ENCODE measurements at places on chromosomes 3 and 15.

GRCh38 chr3:43177085-43177484 lies 71.2 kb upstream of the POMGNT2 start:
- peak; percentile 24 for DNase-seq

- DNase-seq: no peak
Observed at GRCh38 chr3:113125951-113126350, 85.4 kb upstream of the BOC start.

DNA sequence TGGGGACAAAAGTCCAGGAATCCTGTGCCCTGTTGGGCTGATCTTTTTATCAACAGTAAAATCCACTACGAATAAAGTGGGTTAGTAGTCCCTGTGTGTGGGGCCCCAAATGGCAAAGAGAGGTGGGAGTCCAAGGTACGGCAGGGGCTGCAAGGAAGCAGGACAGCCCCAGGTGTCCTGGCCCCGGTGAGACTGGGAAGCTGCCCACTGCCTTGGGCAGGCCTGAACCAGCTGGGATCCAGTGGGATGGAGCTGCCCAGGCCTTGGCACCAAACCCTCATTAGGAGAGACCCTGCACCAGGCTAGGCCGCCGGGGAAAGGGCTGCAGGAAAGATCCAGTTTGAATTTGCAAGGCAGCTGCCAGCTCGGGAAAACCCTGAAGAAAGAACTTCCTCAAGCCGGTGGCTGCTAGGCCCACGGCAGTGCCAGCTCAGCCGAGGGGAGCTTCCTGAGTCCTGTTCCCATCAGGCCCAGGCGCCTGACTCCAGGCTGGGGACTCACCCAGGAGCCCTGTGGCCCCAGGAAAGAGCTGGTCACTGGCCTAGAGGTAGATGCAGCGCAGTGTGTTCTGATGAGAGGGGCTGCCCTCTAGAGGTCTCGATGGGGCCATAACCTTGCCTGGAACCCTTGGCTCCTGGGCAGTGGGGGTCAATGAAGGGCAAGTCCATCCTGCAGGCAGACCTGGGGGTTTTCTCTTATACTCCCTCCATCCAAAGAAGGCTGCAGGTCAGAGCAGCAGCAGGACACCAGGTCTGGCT lies 14.4 kb upstream of the GNAI2 start:
- DNase-seq: peak; percentile 74

DNA sequence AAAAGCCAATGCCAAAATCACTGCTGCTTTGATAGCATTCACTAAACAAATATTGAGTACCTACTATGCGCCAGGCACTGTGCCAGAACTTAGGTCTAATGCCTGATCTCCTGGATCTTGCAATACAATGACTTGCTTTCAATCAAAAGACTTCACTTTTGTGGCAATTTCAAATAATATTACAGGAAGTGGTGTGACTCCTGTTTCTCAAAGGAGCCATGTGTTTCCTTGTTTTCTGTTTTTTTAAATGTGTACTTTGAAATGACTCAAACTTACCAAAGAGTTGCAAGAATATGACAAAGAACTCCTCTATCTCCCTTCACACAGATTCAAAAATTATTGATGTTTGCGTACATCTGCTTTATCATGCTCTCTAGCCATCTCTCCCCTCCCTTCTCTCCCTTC lies 18.3 kb downstream of the OSBPL10 start:
- no peak for DNase-seq

DNA sequence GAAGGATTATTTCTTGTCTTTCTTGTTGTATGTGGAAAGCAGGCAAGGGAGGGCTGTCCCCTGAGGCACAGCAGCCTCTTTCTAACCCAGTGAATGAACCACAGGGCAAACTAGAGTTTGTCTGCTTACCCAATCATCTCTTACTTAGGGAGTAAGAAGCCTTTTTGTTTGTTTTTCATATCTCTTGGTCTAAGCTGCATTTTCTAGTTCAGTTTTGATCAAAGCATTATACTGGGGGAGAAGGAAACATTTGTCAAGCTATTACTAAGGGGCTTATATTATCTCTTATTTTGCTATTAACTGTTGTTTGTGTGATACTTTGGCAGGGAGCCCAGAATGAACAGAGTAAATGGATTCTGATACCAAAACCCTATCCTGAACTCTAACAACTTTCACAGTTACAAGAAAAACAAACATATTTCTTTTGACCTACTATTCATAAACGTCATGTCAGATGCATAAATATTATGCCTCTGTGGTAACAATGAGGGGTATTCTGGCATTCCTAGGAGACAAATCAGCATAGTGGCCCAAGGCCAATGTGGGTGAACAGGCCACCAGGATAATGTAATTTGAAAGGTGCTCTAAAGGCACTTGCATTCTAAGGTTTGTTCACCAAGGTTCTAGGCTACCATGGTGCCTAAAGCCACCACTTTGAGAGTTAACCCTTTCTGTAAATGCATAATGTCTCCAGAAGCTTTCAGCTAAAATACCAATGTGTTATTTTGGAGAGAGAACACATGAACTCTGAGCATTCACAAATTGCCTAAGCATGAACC lies 271.6 kb upstream of the ZPLD1 start:
- peak; percentile 67 for DNase-seq

DNA sequence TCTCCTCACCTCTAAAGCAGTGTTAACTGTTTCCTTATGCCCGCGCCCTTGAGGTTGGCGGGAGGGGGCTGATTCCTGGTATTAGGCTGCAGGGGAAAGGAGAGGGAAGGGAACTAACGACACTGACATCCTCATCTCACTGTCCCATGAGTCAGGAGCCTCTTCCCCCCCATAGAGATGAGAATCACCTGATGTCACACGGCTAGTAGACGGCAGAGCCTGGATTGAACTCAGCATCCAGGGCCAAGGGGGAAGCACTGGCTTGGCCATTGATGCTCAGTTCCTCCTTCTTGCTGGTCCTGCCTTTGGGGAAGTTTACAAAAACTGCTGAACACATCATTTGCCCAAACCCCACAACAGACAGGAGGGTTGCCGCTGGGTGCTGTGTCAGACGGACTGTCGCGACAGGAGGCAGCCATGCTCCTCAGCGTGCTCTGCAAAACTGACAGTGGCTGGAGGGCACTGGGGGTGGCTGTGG lies 38.5 kb downstream of the IDH2 start:
- DNase-seq: peak; percentile 59

- DNase-seq: no peak
Observed at GRCh38 chr3:138398791-138399575, 35.4 kb upstream of the ESYT3 start.

DNA sequence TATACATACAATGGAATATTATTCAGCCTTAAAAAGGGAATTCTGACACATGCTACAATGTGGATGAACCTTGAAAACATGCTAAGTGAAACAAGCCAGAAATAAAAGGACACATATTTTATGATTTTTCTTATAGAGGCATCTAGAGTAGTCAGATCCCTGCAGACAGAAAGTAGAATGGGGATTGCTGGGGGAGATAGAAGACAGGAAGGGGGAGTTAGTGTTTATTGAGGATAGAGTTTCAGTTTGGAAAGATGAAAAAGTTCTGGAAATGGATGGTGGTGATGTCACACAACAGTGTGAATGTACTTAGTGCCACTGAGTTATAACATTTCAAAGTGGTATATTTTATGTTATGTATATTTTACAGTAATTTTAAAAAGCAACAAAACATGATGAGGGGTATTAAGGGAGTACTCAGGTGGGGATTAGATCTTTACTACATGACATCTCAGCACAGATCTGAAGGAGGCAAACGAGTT lies 4.7 kb downstream of the ITPR1 start:
- no peak for DNase-seq

GRCh38 chr3:142706321-142707127 lies 17.3 kb upstream of the TRPC1 start:
- no peak for DNase-seq

DNA sequence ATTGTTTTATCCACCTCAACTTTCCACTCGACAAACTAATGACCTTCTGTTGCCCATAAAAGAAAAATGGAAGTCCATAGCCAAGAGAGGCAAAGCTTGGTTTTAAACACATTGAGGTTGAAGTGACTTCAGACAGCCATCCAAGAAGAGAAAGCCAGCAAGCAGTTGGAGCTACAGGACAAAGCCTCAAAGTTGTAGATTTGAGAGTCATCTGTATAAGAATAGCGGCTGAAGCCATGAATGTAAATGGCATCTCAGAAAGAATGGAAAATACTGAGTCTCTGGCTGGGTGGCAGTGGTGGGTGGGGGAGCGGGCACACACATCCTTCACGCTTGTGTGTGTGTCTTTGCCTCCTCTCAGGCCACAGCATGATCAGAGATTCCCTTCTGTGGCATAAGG lies 124.1 kb upstream of the CHRM5 start:
- DNase-seq: no peak

DNA sequence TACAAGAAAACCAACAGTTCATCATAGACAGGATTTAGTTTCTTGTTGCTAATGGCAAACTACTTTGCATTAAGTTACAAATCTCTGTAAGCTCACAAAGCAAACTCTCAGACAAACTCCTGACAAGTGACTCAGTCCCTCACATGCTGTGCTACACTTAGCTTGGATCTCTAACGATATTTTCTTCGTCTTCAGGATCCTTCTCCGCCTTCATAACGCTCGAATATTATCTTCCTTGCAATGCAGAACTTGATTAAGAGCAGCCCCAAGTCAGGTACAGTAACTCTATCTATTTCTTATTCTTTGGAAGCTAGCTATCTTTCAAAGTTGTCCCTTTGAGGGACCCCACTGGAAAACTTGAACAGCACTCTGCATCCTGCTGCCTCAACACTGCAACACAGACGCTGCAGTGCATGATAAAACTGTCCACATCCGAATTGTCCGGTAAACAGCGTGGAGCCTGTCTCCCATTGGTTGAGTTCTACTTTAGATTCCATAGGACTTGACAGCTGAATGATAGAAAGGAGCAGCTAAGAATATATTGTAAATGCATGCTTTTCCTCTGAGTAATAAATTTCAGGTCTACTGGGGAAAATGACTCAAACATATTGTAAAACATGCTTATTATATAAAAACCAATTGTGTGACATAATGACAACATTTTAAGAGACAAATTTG lies 61.3 kb downstream of the UACA start:
- DNase-seq: peak; percentile 55

GRCh38 chr3:169545606-169546005 lies 117.9 kb downstream of the MECOM start:
- DNase-seq: no peak

- no peak for DNase-seq
Observed at GRCh38 chr3:140250945-140251344, 316.0 kb downstream of the CLSTN2 start.

DNA sequence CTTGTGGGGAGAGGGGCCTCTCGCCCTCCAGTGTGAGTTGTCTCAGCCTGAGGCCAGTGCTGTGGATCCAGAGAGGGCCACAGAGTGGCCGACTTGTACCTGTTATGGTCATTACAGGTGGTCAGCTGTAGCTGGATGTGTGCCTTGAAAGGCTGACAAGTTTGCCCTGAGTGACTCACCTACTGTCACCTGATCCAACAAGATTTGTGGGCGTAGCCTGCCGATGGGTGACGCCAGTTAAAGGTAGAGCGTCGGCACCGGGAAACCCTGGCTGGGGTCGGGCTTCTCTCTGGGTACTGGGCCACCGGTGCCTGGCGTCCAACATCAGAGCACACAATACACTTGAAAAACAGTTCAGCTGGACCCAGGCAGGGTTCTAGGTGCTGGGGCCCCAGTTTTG lies 2.8 kb upstream of the ISG20 start:
- peak; percentile 87 for DNase-seq

DNA sequence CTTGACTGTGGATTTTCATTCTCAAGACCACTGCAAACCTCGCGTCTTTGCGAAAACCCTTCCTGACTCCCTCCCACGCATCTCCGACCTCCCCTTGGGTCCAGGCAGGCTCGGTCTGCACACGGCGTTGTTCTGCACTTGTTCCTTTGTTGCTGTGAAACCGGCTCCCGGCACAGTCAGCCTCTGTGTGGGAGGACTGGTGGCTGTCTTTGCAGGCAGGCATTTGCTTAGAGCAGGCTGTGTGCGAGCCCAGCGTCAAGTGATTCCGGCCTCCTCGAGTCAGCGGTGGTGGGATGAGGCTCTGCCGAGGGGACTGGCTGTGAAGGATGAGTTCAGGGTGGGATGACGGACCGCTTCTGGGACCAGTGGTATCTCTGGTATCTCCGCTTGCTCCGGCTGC lies 102.6 kb upstream of the ROPN1 start:
- DNase-seq: no peak

DNA sequence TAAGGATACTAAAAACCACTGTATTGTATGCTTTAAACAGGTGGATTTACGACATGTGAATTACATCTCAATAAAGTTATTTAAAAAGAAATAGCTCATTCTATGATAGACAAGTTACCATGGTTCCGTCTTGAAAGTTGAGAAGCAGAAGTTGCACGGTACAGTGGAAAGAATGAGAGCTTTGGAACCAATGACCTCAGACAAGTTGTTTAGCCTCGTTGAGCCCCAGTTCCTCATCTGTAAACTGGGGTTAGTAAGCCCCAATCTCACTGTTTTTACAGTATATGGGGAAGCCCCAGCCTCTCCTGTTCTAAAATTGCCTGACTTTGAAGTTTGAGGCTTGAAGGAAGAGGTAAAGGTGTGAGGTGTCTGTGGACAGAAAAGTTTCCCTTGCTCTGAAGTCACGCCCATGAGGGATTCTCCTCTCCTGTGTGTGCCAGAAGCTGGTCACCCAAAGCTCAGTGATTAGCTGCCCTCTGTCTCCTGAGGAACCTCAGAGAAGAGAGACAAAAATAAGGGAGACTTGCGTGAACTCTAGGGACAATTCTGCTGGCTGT lies 10.0 kb downstream of the CRYGS start:
- DNase-seq: no peak

DNA sequence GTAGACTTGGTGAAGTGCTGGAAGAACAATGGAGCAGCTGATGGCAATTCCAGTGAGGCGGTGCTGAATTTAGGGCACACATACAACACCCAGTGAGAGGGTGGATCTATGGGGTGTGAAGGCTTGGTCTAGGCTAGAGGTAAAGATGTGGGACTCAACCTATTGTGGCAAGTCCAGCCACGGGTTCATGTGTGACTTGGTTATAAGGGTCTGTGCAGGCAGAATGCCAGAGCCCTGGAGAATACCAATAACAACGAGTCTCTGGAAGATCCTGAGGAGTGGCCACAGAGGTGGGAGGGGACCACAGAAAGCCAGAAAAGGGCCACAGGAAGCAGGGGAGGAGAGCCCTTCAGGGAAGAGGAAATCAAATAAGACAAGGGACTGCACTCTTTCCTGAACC lies 55.0 kb downstream of the VGLL4 start:
- no peak for DNase-seq

- no peak for DNase-seq
Observed at GRCh38 chr3:31692751-31693150, 160.0 kb downstream of the STT3B start.

DNA sequence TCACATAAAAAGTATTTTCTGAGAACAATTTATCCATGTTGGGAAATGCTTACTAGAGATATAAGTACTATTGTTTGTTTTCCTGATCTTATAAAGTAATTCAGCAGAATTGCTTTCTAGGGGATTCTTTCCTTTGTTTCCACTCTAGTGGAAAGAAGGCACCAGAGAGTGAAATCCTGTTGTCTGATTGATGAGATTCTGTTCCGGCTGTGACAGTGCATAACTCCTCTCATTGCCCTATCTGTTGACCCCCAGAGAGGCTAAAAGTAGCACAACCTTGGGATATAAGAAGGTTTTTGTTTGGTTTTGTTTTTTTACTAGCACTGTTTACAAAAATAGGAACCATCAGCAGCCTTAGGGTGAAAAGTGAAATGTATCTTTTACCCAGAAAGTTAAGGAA lies 114.1 kb downstream of the ALCAM start:
- no peak for DNase-seq

GRCh38 chr3:13440204-13440817 lies 20.2 kb upstream of the NUP210 start:
- DNase-seq: no peak

GRCh38 chr15:91216000-91216399 lies 115.9 kb downstream of the SV2B start:
- DNase-seq: no peak

- DNase-seq: no peak
Observed at GRCh38 chr15:71055461-71055860, 59.8 kb upstream of the THSD4 start.

Data from islet precursor cell (in vitro differentiated cells).